Gastrocnemius medialis (tissue), 4 donors: ENCODE measurements at places on chromosomes 2 and 18.

GRCh38 chr18:1361936-1362335 is 457.3 kb downstream of the ADCYAP1 start:
- H3K4me1 ChIP-seq = no peaks in the 10 kb centered on the region
- no peaks in the 10 kb centered on the region for H3K27me3 ChIP-seq
- no peak overlapping the region for H3K27ac ChIP-seq
- DNase-seq = no peak
- no peaks in the 10 kb centered on the region for H3K36me3 ChIP-seq

DNA sequence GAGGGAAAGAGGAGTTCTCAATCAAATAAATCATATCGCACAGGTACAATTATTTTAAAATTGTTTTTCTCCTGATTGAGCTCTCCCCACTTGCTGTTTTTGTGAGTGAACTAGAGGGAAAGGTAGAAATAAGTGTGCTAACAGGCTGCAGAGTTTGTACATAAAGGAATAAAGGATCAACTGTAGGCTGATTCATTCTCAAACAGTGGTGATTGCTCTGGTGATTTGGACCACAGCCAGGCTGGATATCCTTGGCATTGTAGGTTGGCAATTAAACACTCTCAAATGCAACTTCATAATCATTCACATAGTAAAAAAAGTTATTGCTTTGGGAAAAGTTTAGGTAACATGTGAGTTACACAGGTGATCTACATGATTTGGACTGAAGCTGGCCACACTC is 29.8 kb downstream of the LRP1B start:
- no peak for DNase-seq
- H3K27ac ChIP-seq = no peak overlapping the region
- no peak overlapping the region for H3K4me3 ChIP-seq
- H3K27me3 ChIP-seq = no peaks in the 10 kb centered on the region
- H3K4me1 ChIP-seq = no peaks in the 10 kb centered on the region

GRCh38 chr18:74149878-74150277 is 1.6 kb downstream of the TIMM21 start:
- no peak overlapping the region for H3K27ac ChIP-seq
- no peak for DNase-seq
- peaks cover 4% of the 10 kb centered on the region for H3K36me3 ChIP-seq
- peaks cover 30% of the 10 kb centered on the region for H3K4me1 ChIP-seq

- DNase-seq = no peak
- H3K36me3 ChIP-seq = no peaks in the 10 kb centered on the region
- no peaks in the 10 kb centered on the region for H3K27me3 ChIP-seq
- H3K4me3 ChIP-seq = no peak overlapping the region
- no peak overlapping the region for H3K27ac ChIP-seq
Observed at GRCh38 chr2:113847144-113847543, 42.7 kb upstream of the ACTR3 start.

DNA sequence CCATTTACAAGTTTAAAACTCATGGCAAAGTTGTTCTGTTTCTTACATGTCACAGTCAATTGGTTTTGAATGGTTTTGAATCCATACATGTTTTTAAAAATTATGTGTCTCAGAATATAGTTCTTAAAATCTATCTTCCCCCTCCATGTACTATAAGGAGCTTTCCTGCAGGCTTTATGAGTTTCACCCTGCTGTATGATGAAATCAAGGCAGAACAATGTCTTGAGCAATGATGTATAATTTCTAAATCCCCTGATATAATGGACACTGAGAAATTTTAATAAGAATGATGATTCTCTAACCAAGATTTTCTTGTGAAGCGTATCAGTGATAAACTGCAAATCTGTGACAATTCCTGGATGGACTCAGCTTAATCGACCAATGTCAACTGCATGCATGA is 10.6 kb upstream of the ZNF516 start:
- no peak overlapping the region for H3K27ac ChIP-seq
- no peak overlapping the region for H3K4me3 ChIP-seq
- H3K36me3 ChIP-seq = no peaks in the 10 kb centered on the region
- no peaks in the 10 kb centered on the region for H3K4me1 ChIP-seq
- no peak for DNase-seq

- H3K27me3 ChIP-seq = no peaks in the 10 kb centered on the region
- no peaks in the 10 kb centered on the region for H3K4me1 ChIP-seq
- no peak overlapping the region for H3K4me3 ChIP-seq
- H3K36me3 ChIP-seq = no peaks in the 10 kb centered on the region
- no peak overlapping the region for H3K27ac ChIP-seq
Observed at GRCh38 chr18:40380686-40381439, 1574.2 kb upstream of the PIK3C3 start.

- H3K4me1 ChIP-seq = no peaks in the 10 kb centered on the region
- H3K27me3 ChIP-seq = no peaks in the 10 kb centered on the region
- H3K4me3 ChIP-seq = no peak overlapping the region
- no peak for DNase-seq
- H3K36me3 ChIP-seq = no peaks in the 10 kb centered on the region
Observed at GRCh38 chr2:20184067-20184938, 40.6 kb downstream of the SDC1 start.

- no peaks in the 10 kb centered on the region for H3K36me3 ChIP-seq
- H3K4me3 ChIP-seq = no peak overlapping the region
- DNase-seq = no peak
- no peaks in the 10 kb centered on the region for H3K4me1 ChIP-seq
- H3K27ac ChIP-seq = no peak overlapping the region
Observed at GRCh38 chr2:233025706-233026105, 6.8 kb upstream of the NEU2 start.

DNA sequence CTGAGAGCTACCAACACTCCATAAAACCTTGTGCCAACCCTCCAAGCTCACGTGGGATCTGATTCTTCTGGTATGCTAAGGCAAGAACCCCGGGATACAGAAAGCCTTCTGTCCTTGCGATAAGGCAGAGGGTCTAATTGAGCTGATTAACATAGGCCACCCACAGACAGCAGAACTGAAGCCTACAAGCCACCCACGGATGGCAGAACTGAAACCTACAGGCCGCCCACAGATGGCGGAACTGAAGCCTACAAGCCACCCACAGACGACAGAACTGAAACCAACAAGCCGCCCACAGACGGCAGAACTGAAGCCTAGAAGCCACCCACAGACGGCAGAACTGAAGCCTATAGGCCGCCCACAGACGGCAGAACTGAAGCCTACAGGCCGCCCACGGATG is 216.3 kb downstream of the SNTG2 start:
- no peak for DNase-seq
- no peaks in the 10 kb centered on the region for H3K36me3 ChIP-seq
- H3K27ac ChIP-seq = no peak overlapping the region
- no peaks in the 10 kb centered on the region for H3K27me3 ChIP-seq

- no peaks in the 10 kb centered on the region for H3K36me3 ChIP-seq
- H3K27me3 ChIP-seq = no peaks in the 10 kb centered on the region
- H3K27ac ChIP-seq = no peak overlapping the region
- DNase-seq = no peak
Observed at GRCh38 chr2:165273176-165273575, 34.0 kb downstream of the SCN2A start.

- no peaks in the 10 kb centered on the region for H3K27me3 ChIP-seq
- no peak for DNase-seq
- H3K4me1 ChIP-seq = no peaks in the 10 kb centered on the region
- no peak overlapping the region for H3K27ac ChIP-seq
- H3K4me3 ChIP-seq = no peak overlapping the region
Observed at GRCh38 chr2:100182494-100183361, 40.3 kb upstream of the AFF3 start.

GRCh38 chr2:6213056-6213780 is 521.0 kb downstream of the SOX11 start:
- no peaks in the 10 kb centered on the region for H3K4me1 ChIP-seq
- no peak overlapping the region for H3K27ac ChIP-seq
- no peak overlapping the region for H3K4me3 ChIP-seq
- no peak for DNase-seq
- no peaks in the 10 kb centered on the region for H3K27me3 ChIP-seq

GRCh38 chr18:30855762-30856161 is 186.8 kb downstream of the DSC3 start:
- DNase-seq = no peak
- H3K4me3 ChIP-seq = no peak overlapping the region
- no peaks in the 10 kb centered on the region for H3K4me1 ChIP-seq
- H3K36me3 ChIP-seq = no peaks in the 10 kb centered on the region
- H3K27me3 ChIP-seq = no peaks in the 10 kb centered on the region

GRCh38 chr2:21486445-21486844 is 362.7 kb downstream of the TDRD15 start:
- no peaks in the 10 kb centered on the region for H3K27me3 ChIP-seq
- H3K4me3 ChIP-seq = no peak overlapping the region
- H3K4me1 ChIP-seq = no peaks in the 10 kb centered on the region

- peaks cover 19% of the 10 kb centered on the region for H3K36me3 ChIP-seq
- no peaks in the 10 kb centered on the region for H3K27me3 ChIP-seq
- H3K27ac ChIP-seq = no peak overlapping the region
- H3K4me1 ChIP-seq = no peaks in the 10 kb centered on the region
Observed at GRCh38 chr2:171482308-171482707, 40.0 kb upstream of the CYBRD1 start.

DNA sequence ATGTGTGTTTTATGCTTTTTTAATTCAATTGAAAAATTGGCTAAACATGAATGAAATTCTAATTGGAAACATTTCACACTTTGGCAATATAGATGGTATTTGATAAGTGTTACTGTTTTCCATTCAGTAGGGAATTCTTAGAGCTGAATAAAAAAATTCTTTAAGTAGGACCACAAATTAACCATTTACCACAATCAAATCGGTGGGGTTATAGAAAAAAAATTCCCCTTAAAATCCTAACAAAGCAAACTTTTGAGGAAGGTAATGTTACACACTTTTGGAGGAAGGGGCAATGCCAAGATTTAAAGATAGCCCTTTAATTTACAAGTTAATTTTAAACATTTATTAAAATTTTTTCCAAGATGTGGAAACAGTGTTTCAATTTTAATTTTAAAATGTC is 279.0 kb upstream of the FIGN start:
- no peaks in the 10 kb centered on the region for H3K27me3 ChIP-seq
- H3K36me3 ChIP-seq = no peaks in the 10 kb centered on the region
- no peak for DNase-seq
- H3K4me1 ChIP-seq = no peaks in the 10 kb centered on the region
- H3K27ac ChIP-seq = no peak overlapping the region

DNA sequence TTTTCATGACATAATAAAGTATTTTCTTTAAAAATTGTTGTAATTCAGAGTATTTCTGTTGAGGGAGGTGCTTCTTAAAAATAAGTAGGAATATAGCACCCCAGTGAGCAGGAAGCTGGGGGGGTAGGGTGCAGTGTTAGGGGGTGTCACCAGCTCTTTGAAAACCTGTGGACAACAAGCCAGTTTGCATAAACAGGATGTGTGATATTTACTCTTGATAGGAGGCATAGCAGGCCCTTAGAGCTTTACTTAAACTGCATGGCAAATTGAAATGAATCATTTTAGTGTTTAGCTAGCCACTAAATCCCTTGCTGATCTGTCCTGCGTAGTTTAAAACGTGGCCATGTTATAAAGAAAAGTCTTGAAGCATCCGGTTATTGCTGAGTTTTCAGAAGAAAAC is 8.4 kb downstream of the TGIF1 start:
- no peak overlapping the region for H3K4me3 ChIP-seq
- H3K27ac ChIP-seq = no peak overlapping the region
- no peak for DNase-seq
- no peaks in the 10 kb centered on the region for H3K27me3 ChIP-seq
- H3K36me3 ChIP-seq = no peaks in the 10 kb centered on the region

- H3K27me3 ChIP-seq = no peaks in the 10 kb centered on the region
- H3K4me1 ChIP-seq = peaks cover 19% of the 10 kb centered on the region
- peak overlapping the region; percentile 56 for H3K27ac ChIP-seq
- peaks cover 78% of the 10 kb centered on the region for H3K36me3 ChIP-seq
Observed at GRCh38 chr18:12361770-12362378, 15.2 kb downstream of the AFG3L2 start.

- DNase-seq = no peak
- no peak overlapping the region for H3K27ac ChIP-seq
- H3K36me3 ChIP-seq = no peaks in the 10 kb centered on the region
- H3K4me3 ChIP-seq = no peak overlapping the region
- no peaks in the 10 kb centered on the region for H3K27me3 ChIP-seq
Observed at GRCh38 chr2:43041661-43042360, 184.6 kb downstream of the ZFP36L2 start.

GRCh38 chr2:219987830-219988229 is 360.4 kb downstream of the SLC4A3 start:
- H3K27ac ChIP-seq = no peak overlapping the region
- no peaks in the 10 kb centered on the region for H3K36me3 ChIP-seq
- no peaks in the 10 kb centered on the region for H3K4me1 ChIP-seq
- no peak overlapping the region for H3K4me3 ChIP-seq
- DNase-seq = no peak

- DNase-seq = no peak
- H3K27me3 ChIP-seq = no peaks in the 10 kb centered on the region
- no peak overlapping the region for H3K4me3 ChIP-seq
- H3K4me1 ChIP-seq = peaks cover 11% of the 10 kb centered on the region
Observed at GRCh38 chr2:85550486-85550885, 10.8 kb downstream of the GGCX start.

DNA sequence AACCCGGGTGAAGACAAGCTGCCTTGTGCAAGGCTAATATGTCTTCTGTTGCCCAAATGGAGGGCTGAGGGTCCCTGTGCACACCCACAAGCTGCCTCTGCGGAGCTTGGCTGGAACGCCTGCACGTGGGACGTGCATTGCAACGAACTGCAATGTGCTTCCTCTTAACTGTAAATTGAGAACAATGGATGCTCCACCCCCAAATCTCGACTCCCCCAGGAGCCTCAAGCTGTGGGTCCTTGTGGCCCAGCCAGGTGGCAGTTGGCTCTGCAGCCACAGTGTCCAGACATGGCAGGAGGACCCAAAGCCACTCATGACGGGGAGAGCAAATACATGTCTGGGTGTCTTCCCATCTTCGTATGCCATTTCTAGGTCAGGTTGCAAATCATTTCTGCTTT is 90.1 kb downstream of the TWIST2 start:
- H3K27ac ChIP-seq = no peak overlapping the region
- no peak for DNase-seq
- no peak overlapping the region for H3K4me3 ChIP-seq
- no peaks in the 10 kb centered on the region for H3K4me1 ChIP-seq

- H3K27ac ChIP-seq = peak overlapping the region; percentile 45
- no peak for DNase-seq
- no peaks in the 10 kb centered on the region for H3K27me3 ChIP-seq
- no peaks in the 10 kb centered on the region for H3K36me3 ChIP-seq
- H3K4me3 ChIP-seq = no peak overlapping the region
Observed at GRCh38 chr18:55489034-55489986, 98.7 kb downstream of the TCF4 start.

DNA sequence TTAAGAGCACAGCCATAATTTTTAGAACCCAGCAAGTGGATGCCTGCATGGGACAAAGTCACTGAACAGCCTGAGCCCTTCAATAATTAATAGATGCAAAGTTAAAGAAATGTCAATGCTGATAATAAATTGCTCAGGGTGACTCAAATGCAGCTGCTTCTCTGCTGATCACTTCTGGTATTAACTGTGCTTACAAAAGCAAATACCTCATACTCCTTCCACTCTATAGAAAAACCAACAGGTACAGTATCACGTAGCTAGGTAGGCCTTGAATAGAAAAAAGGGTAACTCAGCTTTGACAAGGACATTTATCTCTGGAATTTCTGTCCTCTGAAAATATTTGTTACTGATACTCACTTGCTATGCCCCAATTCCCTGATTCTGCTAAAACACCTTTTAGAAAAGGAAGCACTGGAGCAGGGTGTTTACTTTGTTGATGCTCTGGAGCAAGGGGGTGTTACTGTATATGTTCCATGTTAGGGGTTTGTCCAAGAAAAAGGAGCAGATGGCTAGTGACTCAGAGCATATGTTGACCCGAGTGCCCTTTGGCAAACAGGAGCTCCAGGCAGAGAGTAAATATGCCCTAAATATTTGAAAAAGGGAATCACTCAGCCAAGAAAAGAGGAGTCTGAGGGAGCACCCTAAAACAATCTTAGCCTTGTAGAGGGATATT is 59.1 kb upstream of the RTN4 start:
- H3K36me3 ChIP-seq = no peaks in the 10 kb centered on the region
- H3K27me3 ChIP-seq = no peaks in the 10 kb centered on the region
- H3K4me3 ChIP-seq = no peak overlapping the region
- DNase-seq = no peak
